ENCODE measurements at places on chromosomes 6 and 20.

DNA sequence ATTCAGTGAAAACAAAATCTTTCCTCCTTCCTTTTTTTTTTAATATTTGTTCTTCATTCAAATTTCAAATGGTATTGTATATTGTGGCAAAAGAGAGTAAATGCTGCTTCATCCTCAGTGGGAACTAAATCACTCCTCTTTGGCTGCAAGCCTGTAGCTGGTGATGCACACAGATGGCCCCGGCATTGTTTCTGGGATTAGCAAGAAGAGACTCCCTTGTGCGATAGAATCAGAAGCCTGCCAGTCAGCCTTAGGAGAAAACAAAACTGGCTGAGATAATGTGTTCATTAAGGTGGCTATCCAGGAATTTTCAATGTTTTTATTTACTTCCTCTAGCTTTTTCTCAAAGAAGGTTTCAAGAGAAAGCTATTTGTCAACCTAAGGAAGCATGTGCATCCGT, 20.7 kb upstream of the ELOVL2 start:
- DNase-seq: no peak

DNA sequence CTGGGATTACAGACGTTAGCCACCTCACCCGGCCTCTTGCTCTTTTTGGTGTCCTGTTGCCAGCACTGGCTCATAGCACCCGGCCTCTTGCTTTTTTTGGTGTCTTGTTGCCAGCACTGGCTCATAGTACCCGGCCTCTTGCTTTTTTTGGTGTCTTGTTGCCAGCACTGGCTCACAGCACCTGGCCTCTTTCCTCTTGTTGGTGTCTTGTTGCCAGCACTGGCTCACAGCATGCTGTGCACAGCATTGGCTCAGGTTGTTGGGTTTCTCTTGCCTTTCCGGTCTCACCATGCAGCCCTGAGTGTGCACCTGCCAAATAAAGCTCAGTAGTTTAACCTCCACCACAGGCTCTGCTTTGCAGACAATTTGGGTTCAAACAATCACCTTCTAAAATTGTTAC, 208.2 kb downstream of the THBS2 start:
- no peak for DNase-seq

DNA sequence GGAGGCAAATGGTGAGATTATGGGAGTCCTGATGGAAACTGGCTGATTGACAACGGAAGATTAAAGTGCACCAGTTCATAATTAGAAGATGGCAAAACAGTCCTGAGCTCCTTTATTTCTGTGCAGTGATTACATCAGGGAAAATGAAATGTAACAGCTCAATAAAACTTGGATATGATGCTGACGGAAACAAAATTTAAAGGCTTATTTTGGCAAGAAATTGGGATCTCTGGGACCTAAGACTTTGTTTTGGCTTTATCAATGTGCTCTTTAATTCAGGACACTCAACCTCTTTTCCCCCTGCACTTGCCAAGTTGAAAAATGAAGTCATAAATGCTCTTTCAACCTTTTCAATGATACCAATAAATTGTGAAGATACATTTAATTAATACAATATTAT, 226.8 kb downstream of the C6orf118 start:
- DNase-seq: no peak

DNA sequence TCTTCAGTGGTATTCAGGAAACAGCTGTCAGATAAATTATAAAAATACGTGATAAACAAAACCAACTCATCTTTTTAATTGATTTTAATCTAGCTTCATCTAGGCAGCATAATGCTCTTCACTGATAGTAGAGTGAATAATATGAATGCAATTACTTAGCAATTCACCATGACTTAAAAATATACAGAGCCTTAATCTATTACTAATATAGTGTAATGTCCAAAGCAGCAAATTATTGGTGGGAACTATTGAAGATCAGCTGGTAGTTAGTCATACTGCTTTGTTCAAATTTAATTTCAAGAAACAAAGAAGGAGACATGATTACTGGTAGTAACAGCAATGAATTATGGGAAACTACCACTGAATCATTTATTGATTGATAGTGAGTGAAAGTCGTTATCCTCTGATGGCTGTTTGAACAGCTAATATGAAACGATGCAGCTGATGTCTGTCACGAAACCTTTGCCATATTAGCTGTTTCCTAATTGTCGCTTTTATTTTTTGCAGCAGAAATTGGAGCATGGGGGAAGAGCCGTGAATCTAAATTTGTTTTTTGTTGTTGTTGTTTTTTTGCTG, 99.2 kb downstream of the NKAIN2 start:
- no peak for DNase-seq

GRCh38 chr6:157997893-157998608, 16.4 kb downstream of the SYNJ2 start:
- DNase-seq: no peak

- DNase-seq: no peak
Measured at GRCh38 chr20:20024942-20025341, 7.8 kb downstream of the NAA20 start.

DNA sequence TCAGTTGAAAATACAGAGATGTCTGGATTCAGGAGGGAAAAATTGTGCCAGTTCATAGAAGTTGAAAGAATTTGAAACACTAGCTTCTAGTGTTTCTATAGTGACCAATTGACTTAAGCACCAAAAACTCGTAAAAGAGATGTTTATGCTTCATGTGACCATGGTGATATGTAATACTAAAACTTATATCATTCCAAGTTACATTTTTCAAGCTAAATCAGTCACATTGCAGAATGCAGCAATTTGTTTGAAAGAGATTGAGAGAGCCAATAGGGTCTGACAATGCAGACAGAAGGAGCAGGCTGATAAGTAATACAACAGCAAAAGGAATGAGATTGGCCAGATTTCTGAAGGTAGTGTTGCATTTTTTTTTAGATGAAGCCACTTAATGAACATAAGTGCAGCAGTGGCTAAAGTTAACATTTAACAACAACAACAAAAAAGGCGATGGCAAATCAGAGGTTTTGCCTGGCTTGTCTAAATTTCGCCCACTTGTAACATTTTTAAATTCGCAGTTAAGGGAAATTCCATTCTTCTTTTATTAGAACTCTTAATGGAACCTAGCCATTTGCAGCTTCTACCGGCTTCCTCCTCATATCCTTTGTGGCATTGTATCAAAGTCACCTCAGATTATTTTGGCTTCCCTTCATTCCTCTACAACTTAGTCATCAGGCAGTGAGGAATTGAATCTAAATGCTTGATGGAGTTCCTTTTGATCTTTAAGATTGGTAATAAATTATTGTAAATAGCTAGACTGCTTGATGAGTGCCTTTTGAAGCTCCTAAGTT, 484.0 kb upstream of the SOX4 start:
- peak; percentile 63 for DNase-seq

Data from fibroblast of skin of left biceps (primary cell).